HT-29 (cell line): ENCODE measurements at places on chromosomes 11 and 22. TPM values are rescaled to one million over a fixed set of nuclear protein-coding genes. Genes with fewer than 3 reads are reported as not detected.

Gene OR52H1
- not detected in 2 replicates for total RNA-seq

Gene TTLL12
- total RNA-seq, result 102 and 110 TPM in 2 replicates

DNA sequence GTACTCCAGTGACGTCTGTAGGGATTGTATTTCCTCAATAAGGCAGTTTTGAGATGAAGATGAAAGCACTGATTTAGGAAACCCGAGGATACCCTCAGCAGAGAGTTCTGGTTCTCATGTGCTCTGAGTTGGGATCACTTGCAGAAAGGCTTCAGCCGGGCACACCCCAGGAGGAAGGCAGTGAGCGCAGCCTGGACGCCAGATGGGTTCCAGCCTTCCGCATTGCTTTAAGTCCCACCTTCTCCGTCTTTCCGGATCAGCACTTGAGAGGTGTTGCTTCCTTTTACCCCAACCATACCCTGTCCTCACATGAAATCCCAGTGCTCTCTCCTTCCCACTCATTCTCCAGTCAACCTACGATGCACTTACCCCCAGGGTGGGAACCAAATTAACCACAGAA is 239.5 kb upstream of the CADM1 start:
- no peak for DNase-seq

Gene RASD2
- total RNA-seq, result 0.05 TPM in 1 of 2 replicates, not detected in the other

GRCh38 chr11:64153812-64154211 is 12.1 kb downstream of the MACROD1 start:
- no peak for DNase-seq

Gene OR5M8
- not detected in 2 replicates for total RNA-seq

Gene INPP5J
- total RNA-seq, result 1.8 TPM in 2 replicates

GRCh38 chr22:36900225-36900624 is 13.2 kb upstream of the CSF2RB start:
- no peak for DNase-seq

DNA sequence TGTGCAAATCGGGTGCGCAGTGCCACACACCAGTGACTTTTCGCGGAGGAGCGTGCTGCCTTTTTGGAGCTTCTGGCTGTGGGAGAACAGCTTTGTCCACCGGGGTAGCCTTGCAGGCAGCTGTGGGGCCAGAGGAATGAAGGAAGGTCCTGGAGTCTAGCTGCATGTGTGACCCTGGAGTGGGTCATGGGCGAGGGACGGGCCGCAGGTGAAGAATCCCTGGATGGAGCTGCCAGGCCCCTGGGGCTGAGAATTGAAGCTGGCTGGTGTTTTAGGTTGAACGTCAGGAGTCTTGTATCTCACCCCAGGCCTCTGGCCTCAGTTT is 8.6 kb downstream of the CCND1 start:
- no peak for DNase-seq

Gene MS4A4A
- not detected in 2 replicates for total RNA-seq

Gene SYT8
- 59.9 and 63.4 TPM in 2 replicates for total RNA-seq

- DNase-seq, result no peak
These were observed 99.6 kb downstream of the CSNK2A3 start for GRCh38 chr11:11253497-11253896.

GRCh38 chr11:122711831-122712381 is 56.4 kb downstream of the UBASH3B start:
- peak; percentile 40 for DNase-seq

- no peak for DNase-seq
These were observed 36.4 kb upstream of the TH start for GRCh38 chr11:2207773-2208621.

DNA sequence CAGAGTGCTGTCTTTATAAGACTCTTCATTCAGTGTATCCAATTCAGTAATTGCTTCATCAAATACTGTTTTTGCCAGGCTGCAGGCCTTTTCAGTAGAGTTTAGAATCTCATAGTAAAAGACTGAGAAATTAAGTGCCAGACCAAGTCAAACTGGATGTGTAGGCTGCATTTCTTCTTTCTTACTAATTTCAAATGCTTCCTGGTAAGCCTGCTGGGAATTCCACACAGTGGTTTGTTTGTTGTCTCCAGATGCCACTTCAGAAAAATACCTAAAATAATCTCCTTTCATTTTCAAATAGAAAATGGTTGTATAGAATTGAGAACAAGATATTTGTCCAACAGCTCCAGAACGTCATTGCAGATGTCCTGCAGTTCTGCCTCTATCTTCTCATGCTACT is 34.7 kb downstream of the LDHAL6A start:
- no peak for DNase-seq

DNA sequence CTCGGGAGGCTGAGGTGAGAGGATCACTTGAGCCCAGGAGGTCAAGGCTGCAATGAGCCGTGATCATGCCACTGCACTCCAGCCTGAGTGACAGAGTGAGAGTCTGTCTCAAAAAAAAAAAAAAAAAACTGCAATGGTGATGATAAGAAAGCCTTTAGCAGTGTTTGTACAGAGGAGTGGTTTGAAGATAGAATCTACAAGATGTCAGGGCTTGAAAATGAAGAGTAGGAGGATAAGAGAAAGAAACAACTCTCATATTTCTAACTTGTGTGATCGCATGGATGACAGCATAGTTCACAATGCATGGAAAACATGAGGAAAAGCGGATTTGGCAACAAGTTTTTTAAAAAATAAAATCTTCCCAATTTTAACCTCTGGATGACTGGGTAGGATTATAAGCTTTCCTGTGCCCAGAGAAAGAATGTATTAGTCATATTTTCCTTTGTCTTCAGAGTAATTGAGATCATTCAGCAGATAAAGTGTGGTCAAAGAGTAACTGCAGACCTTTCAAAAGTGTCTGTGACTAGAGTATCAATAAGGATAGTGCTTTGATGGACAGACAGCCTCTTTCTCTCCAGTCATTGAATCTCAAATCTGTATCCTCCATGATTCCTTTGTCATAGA is 328.1 kb downstream of the CASP12 start:
- DNase-seq, result peak; percentile 36

- DNase-seq, result no peak
These were observed 76.8 kb upstream of the CCND1 start for GRCh38 chr11:69563946-69564775.

Gene CCND1
- total RNA-seq, result 134 and 151 TPM in 2 replicates

Gene HARBI1
- total RNA-seq, result 8.0 and 8.3 TPM in 2 replicates

DNA sequence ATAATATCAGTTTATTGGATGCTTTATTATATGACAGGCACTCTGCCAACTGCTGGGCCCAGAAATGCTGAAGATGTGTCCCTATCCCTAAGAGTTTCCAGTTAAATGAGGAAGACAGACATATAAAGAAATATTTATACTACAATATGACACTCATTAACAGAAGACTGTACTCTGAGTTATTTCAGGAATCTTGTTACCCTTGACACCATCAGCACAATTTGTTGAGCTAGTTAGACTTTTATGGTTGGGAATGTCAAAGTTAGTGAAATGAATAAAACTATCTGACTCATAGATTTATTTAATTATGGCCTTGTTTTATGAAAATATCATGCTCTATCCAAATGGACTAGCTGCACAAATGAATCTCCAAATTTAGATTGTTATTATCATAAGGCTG is 25.6 kb upstream of the MSANTD4 start:
- no peak for DNase-seq

- DNase-seq, result no peak
These were observed 24.7 kb upstream of the PCF11 start for GRCh38 chr11:83132191-83132590.

DNA sequence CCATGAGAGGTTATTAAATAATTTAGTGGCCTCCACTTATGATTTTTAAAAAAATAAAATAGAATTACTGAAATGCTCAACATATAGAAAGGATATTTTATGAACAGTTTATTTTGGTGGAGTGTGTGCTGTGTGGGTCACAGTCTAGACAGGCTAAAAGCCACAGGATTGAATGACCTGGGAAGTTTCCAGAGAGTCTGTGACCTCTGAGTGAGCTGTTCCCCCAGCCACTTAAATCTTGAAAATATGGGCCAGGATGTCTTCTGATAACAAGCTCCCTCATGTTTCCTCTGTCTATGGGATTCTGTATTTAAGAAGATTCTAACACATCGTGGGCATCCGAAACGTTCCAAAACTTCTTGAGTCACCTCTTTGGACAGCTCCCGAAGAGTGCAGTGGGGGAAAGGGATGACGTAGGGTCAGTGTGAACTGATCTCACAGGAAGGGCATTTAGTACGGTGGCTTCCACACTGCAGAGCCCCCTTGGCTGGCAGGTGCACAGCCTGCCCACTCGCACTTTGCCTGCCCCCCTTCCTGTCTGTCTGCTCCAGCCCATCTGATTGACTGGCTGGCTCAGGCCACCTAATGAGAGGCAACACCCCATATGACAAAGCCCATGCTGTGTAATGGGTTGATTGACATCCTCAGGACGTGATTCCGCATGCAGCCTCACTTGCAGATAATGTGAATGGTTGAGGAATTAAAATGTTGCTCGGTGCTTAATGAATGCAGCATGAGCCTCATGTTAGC is 97.4 kb downstream of the NTM start:
- DNase-seq, result no peak

DNA sequence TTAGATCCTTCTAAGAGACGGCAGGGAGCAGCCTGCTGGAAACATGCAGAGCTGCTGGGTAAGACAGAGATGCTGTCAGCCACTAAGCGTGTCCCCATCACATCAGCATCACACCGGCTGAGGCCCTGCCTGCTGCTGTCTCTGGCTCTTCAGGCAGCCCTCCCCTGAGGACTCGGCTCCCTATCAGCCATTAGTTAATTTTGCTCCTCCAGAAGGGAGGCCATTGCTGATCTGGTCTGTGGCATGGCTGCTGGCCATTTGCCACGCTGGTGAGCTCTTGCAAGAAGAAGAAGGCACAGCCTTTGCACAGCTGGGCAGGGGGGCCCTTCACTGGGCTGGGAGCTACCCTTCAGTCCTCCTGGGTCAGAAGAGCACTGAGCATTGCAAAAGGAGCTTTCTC is 131.2 kb upstream of the PARVA start:
- no peak for DNase-seq

Gene LUZP2
- not detected in 2 replicates for total RNA-seq

Gene KRTAP5-7
- not detected in 2 replicates for total RNA-seq

DNA sequence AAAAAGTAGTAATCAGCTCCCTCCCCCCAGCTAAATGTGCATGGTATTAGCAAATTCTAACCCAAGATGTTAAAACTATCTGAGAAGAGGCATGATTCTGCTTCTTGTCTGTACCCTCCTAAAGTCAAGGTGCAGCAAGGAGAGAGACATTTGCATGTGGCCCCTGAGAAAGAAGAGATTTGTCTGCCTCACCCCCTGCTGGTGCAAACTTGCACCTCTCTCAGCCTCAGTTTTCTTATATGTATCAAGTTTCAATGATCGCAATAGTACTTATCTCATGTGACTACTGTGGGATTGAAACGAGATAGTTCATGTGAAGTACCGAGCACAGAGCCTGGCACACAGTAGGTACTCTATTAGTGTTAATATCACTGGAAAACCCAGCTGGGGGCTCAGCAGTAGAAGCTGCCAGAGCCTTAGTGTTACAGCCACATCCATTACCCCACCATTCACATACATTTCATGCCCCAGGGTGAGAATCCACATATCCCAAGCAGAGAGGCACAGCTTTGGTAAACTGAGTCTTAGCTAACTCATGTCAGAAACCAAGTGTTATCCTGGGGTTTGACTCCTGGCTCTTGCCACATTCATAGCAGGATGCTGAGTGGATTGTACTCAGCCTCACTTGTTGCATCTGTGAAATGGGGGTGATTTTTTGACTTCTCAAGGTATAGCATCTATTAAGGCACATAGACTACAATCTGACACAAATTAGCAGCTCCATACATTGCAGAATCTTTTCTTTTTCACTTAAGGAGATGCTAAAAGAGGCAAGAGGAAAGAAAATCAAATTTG is 24.9 kb downstream of the CD44 start:
- DNase-seq, result no peak

GRCh38 chr11:20045098-20045688 is 115.1 kb downstream of the DBX1 start:
- DNase-seq, result no peak

Gene OR51B2
- not detected in 2 replicates for total RNA-seq

- no peak for DNase-seq
These were observed 29.1 kb upstream of the ELFN2 start for GRCh38 chr22:37456346-37456745.

DNA sequence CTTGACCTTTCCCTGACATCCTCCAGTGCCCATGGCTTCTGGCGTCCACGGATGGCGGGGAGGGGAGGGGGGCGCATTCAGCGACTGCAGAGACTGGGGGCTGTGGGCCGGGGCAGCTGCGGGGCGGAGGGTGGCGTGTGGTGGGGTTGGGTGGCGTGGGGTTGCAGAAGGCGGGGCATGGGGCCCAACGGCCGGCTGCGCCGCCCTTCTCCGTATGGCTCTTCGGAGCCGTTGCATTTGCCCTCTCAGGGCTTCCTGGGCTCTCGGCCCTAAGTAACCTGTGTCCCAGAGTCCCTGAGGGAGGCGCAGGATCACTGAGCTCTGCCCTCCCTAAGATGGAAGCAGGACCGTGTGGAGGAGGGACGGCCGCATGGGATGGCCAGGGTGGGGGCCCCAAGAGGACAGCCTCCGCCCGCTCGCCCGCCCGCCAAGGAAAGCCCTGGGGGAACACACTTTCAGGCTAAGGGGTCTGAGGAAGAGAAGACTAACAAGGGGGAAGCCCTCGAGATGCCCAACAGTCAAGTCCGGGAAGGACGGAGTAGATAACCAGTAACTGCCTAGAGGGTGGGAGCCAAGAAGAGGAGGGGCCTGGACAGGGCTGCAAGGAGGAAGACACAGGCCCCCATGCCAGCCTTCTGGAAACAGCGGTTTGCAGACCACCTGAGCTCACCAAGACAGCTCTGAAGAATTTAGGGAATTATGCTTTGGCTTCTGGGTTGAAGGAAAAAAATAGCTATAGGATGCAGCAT is 9.2 kb upstream of the AIFM3 start:
- DNase-seq, result peak; percentile 97

- peak; percentile 95 for DNase-seq
These were observed 97.3 kb upstream of the AKIP1 start for GRCh38 chr11:8813658-8814057.

- no peak for DNase-seq
These were observed 213.6 kb downstream of the DYNC2H1 start for GRCh38 chr11:103322821-103323220.

GRCh38 chr11:86249307-86250098 is 5.0 kb downstream of the EED start:
- DNase-seq, result no peak

GRCh38 chr11:13207665-13208594 is 69.7 kb upstream of the BMAL1 start:
- DNase-seq, result peak; percentile 72

Gene APOL5
- total RNA-seq, result not detected in 2 replicates

Gene NCAM1
- not detected in 2 replicates for total RNA-seq

Gene SLC22A24
- not detected in 2 replicates for total RNA-seq

GRCh38 chr11:104813532-104813931 is 84.7 kb downstream of the CASP12 start:
- no peak for DNase-seq

- no peak for DNase-seq
These were observed 9.5 kb downstream of the SLC6A5 start for GRCh38 chr11:20608934-20609333.

DNA sequence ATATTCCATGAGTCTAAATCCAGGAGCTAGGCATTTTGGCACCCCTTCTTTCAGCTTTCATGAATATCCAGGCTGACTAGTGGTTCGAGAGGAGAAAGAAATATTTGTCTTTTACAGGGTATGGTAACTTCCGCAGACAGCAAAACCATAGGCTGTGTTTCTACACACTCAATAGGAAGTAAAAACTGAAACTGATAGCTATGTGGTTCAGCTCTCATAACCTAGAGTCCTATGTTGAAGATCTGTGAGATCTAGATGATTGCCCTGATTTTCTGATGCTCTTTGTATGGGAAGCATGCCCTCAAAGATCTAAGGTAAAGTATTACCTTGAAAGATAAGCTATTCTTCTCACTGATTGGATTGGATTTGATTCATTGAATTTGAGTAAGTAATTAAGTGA is 118.3 kb downstream of the CD44 start:
- DNase-seq, result no peak
